Fibroblast of villous mesenchyme (primary cell): ENCODE measurements at places on chromosomes 2 and 18.

GRCh38 chr2:215680605-215681598 is 245.0 kb upstream of the FN1 start:
- DNase-seq, result peak; percentile 90

DNA sequence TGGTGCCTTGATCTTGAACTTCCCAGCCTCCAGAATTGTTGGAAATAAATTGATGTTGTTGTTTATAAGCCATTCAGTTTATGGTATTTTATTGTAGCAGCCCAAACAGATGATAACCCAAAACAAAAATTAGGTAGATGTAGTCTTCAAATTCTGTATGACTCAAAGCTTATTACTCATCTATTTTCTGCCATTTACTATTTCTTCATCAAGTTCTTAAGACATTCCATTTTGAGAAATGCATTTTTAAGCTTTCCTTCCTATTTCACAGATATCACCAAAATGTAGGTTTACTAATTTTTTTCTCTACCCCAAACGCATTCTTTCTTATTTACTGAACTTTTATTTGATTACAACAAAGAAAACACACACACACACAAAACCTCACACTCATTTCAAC is 148.2 kb downstream of the RND3 start:
- DNase-seq, result no peak

DNA sequence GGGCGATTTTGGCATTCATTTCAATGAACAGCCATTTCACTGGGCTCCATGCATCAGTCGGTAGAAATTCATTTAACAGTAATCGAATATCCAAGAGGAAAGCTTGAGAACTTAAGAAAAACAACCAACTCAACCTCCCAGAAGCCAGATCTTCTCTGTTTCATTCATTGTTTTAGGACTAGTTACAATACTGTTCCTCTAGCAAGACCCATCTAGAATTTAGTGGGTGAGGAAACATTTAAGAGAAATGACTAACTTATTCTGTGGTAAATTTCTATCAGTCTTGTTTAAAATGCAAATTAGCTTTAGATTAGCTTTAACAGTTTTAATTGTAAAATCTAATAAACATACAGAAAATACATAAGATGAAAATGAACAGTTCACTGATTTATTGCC is 81.4 kb upstream of the SMAD7 start:
- DNase-seq, result no peak

- no peak for DNase-seq
These were observed 495.8 kb downstream of the NRXN1 start for GRCh38 chr2:50535971-50536759.

DNA sequence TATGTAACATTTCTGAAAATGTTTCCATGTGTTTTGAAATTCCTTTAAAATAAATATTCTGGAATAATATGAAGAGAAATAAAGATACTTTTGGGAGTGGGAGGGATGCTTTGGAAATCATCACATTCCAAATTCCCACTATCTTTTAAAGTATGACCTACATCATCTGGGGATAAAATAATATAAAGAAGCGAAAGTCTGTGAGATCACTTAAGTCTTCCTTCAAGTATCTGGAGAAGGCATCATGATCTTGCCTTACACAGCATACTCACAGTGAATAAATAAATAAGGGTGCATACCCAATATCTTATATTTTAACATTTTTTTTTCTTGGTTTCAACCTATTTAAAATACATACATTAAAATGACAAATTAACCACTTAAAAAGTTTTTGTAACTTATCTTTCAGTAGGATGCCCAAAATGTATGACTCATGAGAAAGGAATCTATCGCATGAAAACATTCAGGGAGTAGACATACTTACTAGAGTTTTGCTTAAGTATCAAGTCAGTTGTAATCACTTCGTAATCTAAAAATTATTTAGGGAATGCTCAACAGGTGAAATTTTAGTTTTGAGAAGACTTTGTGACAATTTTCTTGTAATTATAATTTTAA is 248.3 kb upstream of the COL3A1 start:
- DNase-seq, result peak; percentile 64

GRCh38 chr2:23505984-23506380 is 121.0 kb downstream of the KLHL29 start:
- peak; percentile 57 for DNase-seq

- DNase-seq, result no peak
These were observed 1163.9 kb downstream of the DPP10 start for GRCh38 chr2:115606350-115606749.

GRCh38 chr2:44570271-44570670 is 208.5 kb downstream of the CAMKMT start:
- no peak for DNase-seq

GRCh38 chr2:179050755-179051154 is 818 bp upstream of the CCDC141 start:
- DNase-seq, result no peak

GRCh38 chr2:98649135-98649991 is 41.0 kb downstream of the UNC50 start:
- peak; percentile 75 for DNase-seq

GRCh38 chr2:3265981-3266924 is 111.4 kb downstream of the EIPR1 start:
- no peak for DNase-seq

GRCh38 chr2:216163518-216163917 is 54.4 kb downstream of the XRCC5 start:
- peak; percentile 95 for DNase-seq

- peak; percentile 72 for DNase-seq
These were observed 559 bp downstream of the MYL12A start for GRCh38 chr18:3248062-3248657.

DNA sequence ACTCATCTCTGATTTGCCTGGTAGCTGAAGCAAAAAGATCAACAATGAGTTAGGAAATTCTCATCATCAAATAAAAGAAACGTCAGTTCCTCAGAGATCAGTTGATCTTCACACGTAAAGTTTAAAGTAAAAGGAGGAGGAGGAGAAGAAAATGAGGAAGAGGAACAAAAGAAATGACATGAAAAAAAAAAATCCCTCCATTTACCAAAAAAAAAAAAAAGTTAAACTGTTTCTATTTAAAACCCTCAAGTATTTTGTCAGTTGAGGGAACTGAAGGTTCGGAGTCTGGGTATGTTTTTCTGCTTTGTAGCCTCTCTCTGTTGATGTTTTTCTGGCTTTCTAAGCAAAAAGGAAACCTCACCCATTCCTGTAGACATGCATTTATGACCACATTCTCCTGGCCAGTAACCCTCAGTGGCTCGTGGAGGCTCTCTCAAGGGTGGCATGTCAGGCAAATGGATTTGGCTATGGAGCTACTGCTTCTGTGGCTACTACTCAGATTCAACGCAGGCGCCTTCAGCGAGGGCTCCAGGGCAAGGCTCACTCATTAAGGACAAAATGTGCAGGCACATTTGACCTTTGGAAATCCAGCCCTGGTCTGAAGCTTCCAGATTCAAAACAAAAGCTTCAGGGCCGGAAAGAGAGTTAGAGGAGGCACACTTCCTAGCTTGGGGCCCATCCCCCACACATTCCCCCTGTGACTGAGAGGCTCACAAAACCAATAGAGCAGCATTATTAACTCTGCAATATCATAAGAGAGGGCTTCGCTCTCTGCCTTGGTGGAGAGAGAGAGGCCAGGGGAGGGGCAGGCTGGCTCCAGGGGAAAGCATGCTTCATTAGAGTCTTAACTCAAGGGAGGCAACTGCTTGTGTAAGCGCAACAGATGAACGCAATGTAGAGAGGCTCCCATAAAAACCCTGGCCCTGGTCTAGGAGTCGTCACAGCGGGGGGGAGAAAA is 22.3 kb downstream of the KLF7 start:
- peak; percentile 84 for DNase-seq

- DNase-seq, result peak; percentile 46
These were observed 192.2 kb downstream of the IRS1 start for GRCh38 chr2:226607379-226607778.

DNA sequence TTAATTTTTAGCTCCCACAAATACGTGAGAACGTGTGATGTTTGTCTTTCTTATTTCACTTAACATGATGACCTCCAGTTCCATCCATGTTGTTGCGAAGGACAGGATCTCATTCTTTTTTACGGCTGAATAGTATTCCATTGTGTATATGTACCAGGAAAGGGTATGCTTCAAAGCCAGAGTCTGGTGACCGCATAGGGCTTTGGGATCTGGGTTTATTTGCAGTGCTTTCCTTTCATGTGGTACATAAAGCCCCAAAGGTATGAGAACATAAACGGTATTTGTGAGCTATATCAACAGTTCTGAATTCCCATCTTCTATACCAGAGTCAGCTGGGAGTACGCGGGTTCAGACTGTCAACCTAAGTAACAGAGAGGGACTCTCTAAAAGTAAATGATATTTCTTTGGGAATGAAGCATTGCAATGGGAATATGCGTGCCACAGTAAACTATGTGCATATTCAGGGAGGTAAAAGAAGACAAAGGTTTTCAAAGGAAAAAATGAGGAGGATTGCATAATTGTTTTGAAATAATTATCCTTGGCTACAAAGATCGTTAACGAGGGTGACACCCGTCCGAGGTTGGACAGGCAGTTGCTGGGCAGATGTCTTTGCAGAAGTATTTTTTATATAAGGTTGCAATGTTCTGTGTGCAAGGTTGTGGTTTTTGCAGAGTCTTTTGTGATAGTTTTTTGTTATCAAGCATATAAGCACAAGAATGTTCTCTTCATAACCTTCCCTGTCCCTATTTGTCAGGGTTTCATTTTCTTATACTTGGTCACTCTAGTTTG is 24.4 kb downstream of the CRYGD start:
- no peak for DNase-seq

GRCh38 chr2:142033393-142033792 is 97.4 kb downstream of the LRP1B start:
- DNase-seq, result no peak

GRCh38 chr18:27073404-27073830 is 111.7 kb downstream of the CHST9 start:
- DNase-seq, result no peak

GRCh38 chr2:118177884-118178283 is 89.6 kb downstream of the INSIG2 start:
- DNase-seq, result no peak

- peak; percentile 16 for DNase-seq
These were observed 50.3 kb downstream of the GBX2 start for GRCh38 chr2:236117861-236118269.

GRCh38 chr2:133146893-133147292 is 421.4 kb downstream of the NCKAP5 start:
- DNase-seq, result peak; percentile 7

GRCh38 chr2:224927646-224928173 is 114.6 kb downstream of the DOCK10 start:
- DNase-seq, result no peak

- no peak for DNase-seq
These were observed 11.8 kb downstream of the WIPF1 start for GRCh38 chr2:174585657-174586252.

- no peak for DNase-seq
These were observed 238.8 kb downstream of the ZNF407 start for GRCh38 chr18:74836296-74837139.

GRCh38 chr18:31102025-31102684 is at the start of gene DSC2:
TSS of gene DSC2 (minus strand) at chr18:31102421. CDS start at chr18:31101971, 450 bp downstream.
- DNase-seq, result no peak

GRCh38 chr2:8623958-8624591 is 57.8 kb upstream of the ID2 start:
- no peak for DNase-seq

- peak; percentile 40 for DNase-seq
These were observed 113.0 kb upstream of the MAPRE2 start for GRCh38 chr18:34928088-34928753.

- no peak for DNase-seq
These were observed 652.6 kb downstream of the NRXN1 start for GRCh38 chr2:50379351-50379750.

GRCh38 chr18:80010551-80010906 is 22.2 kb upstream of the TXNL4A start:
- DNase-seq, result no peak

DNA sequence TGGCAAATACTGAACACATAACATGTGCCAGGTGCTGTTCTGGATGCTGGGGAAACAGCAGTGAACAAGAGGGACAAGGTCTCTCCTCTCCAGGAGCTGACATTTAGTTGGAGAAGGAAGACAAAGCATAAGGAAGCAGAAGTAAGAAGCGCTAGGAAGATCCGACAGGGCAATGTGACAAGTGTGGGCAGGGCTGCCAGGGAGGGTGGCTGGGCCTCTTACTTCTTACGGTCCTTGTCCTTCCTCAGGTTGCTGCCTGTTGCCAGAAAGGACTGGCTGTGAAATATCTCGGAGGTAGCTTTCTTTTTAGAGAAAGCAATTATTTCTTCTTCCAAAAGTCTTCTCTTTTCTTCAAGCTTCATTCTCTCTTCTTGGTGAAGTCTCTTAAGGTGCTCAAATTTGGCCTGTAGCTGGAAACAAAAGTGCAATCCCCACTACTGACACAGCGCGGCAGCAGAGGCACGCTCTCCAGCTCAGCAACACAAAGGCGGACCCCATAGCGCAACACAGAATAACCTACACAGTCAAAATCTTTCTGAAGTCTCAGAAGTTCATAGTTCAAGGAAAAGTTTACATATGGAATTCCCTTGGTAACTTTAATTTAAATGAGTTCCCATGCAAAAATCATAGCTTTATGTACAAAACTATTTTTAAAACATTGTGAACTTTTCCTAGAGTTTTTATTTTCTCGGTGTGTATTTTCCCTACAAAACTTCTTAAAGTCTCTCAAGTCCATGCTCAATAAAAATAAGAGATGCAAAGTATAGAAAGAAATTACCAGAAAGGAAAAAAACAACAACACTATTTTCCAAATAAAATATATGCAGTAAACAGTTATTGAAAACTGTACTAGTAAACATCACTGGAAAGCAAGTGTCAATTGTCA is 67.7 kb downstream of the SEPTIN10 start:
- DNase-seq, result peak; percentile 67

GRCh38 chr2:181363164-181363563 is 94.0 kb upstream of the ITGA4 start:
- no peak for DNase-seq

- DNase-seq, result peak; percentile 37
These were observed 47.5 kb downstream of the ARID5A start for GRCh38 chr2:96584017-96584416.
